ENCODE measurements at places on chromosomes 2 and 18.

- DNase-seq = no peak
Observed at GRCh38 chr2:157845081-157845480, 31.0 kb downstream of the ACVR1 start.

GRCh38 chr2:42223067-42223854 lies 54.1 kb downstream of the EML4 start:
- no peak for DNase-seq

DNA sequence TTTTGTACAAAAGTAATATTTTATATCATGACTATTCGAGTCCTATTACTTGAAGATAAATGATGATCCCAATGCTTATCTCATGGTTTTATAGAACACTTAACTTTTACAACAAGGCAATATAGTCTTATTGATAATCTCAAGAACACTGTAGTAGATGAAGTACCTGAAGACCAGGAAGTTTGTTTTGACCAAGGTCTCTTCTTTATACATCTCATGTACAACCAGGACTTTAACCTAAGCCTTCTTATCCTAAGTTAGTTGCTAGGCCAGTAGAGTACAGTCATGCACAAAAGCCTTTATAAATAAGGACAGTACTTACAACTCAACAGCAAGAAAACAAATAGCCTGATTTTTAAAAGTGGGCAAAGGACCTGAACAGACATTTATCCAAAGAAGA lies 147.7 kb upstream of the NOSTRIN start:
- DNase-seq = no peak

- no peak for DNase-seq
Observed at GRCh38 chr2:16036951-16037350, 96.6 kb downstream of the MYCN start.

DNA sequence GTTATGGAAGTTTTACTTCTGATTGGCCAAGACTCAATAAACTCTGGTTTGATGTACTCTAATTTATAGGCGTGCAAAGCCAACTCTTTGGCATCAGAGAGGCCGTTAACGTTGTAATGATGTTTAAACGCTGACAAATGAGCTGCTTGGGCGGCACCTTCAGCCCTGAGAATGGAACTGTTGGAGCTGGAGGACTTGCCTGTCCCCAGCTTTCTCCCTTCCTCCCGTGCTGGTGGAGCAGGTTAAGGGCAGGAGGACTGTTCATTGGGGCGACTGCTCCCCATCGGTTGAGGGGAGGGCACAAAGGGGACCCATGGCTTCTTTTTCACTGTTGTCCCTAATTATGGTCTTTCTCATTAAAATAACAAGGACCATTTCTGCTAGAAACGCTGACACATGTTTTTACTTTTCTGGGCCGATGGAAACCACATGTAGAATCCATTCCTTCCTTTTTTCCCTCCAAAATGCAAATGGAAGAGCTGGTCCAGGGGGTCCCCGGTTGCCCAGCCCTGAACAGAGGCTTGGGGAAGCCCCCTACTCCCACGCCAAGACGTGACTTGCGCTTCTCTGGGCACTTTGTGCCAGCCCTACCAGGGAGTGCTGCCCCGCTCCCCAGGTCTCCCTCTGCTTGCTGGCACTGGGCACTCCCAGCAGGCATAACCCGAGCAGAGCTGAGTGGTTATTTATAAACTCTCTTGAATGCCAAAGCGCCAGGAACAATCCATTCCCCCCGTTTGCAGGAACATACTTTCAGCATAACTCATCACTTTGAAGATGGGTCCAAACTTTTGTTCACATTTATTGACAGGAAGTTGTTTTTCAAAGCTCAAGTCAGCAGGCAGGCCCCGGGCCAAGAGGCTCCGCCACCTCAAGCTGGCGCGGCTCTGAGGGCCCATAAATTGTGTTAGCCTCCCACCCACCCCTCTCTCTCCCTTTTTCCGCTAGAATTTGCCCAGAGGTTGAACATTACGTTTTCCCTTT lies 170.1 kb downstream of the ASB1 start:
- DNase-seq = no peak

- peak; percentile 52 for DNase-seq
Observed at GRCh38 chr2:238784671-238785527, 63.0 kb upstream of the TWIST2 start.

GRCh38 chr18:13500869-13501542 lies 225.4 kb downstream of the FAM210A start:
- no peak for DNase-seq

GRCh38 chr18:70371908-70372307 lies 83.1 kb downstream of the SOCS6 start:
- DNase-seq = no peak

- no peak for DNase-seq
Observed at GRCh38 chr2:132929786-132930185, 259.8 kb upstream of the LYPD1 start.

DNA sequence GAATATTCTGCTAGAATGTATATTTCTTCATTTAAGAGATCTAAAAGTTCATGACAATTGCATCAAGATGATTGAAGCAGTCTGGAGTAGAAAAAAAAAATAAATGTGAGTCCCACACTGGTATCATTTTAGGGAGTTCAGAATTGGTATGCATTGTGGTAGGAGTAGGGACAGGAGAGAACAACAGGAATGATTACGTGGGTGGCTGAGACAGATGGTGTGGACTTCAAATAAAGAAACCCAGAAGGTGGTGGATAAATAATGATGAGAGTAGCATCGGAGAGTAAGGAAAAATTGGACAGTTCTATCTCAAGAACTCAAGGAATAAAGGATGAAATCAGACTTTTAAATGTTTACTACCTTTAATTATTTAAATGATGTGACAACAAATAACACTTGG lies 289.6 kb downstream of the GALNT13 start:
- no peak for DNase-seq

- DNase-seq = no peak
Observed at GRCh38 chr2:181949047-181949446, 36.6 kb upstream of the PPP1R1C start.

GRCh38 chr18:58865033-58865590 lies 435 bp downstream of the ZNF532 start:
- no peak for DNase-seq

DNA sequence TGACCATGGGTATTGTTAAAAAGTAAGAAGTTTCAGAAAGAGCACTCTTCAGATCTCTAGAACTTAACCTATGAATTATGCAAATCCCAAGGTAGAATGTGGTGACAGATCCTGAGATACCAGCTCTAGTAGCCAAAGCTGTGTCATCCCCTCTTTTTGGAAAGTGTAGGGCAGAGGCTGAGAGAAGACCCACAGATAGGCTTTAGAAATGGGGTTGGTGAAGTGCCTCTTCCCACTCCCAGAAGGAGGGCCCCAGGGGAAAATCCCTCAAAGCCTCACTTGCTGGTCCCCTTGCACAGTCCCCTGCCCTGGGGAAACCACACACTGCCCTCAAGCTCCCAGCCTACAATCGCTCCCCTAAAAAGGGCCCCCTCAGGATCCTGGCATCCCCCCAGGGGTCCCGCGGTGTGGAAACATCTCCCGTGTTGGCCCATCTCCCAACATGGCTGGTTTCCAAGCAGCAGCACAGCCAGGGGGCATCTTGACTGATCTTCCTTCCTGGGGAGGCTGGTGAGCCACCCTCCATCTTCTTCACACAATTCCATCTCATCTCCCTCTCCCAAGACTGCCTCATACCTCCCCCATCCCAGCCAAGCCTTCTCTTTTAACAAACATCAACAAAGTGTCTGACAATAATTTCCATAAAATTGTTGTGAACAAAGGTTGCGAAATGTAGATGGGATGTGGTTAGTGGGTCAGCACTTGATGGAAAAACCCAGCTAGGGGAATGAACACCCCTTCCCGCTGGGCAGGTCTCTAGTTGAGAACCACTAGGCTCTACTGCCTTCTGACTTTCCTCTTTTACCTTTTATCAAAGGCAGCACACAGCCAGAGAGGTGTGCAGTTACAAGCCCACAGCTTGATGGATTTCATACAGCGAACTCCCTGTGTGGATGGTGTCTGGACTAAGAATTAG lies 25.1 kb downstream of the MAL start:
- no peak for DNase-seq

DNA sequence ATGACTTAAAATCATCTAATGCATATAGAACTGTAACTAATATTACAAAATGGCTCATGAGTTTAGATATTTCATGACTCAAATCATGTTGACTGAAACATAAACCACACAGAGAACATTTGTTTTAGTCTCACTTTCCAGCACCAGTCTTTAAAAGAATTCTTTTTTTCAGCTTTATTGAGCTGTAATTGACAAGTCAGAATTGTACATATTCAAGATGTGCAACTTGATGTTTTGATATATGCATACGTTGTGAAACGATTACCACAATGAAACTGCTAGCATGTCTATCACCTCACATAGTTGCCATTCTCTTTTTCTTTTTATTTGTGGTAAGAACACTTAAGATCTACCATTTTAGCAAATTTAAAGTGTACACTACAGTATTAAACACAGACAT lies 25.0 kb upstream of the TMEM178A start:
- no peak for DNase-seq

- peak; percentile 89 for DNase-seq
Observed at GRCh38 chr2:219298759-219299371, 10.3 kb downstream of the PTPRN start.

- DNase-seq = no peak
Observed at GRCh38 chr2:231129216-231129615, 4.4 kb upstream of the HTR2B start.

DNA sequence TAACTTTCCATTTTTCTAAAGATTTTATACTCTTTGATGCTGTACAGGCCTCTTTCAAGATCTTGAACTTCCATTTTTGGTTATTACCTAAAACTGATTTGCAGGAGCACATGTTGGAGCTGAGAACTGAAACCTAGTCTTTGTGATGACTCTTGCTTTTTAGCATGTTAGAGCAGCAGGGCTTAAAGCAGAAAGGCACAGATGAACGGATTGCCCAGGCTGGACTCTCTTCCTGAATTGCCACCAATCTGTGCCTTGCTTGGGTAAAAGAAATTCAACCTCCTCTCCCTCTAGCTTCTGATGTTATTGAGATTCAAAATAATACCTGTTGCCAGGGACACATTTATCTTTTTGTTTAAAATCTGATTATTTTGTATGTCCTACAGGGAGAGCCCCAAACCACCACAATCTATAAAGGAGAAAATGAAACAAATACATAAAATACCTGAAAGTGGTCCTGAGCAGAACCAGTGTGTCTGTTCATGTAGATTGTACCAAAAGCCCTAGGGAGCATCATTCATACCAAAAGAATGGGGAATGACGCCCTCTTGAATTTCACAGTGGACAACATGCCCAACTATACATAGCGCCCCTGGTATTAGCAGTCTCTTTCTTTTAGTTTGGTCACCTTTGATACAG lies 277.0 kb upstream of the MAP2 start:
- DNase-seq = no peak

DNA sequence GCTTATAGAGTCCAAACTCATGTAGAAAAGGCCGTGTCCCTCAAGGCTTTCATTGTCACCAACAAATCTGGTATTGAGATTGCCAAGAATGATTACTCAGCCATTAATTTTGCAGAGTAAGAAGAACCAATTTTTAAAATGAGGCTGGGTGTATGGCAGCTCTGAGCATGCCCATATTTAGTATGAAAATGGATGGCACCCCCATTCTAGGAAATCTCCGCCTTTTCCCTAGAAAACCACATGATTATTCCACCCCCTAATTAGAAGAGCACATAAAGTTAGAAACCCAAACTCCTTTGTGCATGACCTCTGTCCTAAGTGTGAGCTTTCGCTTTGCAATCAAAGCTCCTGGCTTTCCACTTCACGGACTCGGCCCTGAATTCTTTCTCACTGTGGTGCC lies 14.1 kb upstream of the TXNL4A start:
- no peak for DNase-seq

DNA sequence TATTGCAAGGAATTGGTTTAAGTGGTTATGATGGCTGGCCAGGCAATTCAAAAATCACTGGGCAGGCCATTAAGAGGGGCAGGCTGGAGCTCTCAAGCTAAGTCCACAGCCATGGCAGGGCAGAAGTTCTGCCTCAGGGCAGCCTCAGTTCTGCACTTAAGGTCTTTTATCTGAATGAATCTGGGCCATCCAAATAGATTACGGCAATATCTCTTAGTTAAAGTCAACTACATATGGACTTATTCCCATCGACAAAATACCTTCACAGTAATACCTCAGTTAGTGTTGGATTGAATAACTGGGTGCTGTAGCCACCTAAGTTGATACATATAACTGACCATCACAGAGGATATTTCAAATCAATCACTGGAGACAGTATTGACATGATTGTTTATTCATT lies 904.8 kb downstream of the MBD2 start:
- no peak for DNase-seq

DNA sequence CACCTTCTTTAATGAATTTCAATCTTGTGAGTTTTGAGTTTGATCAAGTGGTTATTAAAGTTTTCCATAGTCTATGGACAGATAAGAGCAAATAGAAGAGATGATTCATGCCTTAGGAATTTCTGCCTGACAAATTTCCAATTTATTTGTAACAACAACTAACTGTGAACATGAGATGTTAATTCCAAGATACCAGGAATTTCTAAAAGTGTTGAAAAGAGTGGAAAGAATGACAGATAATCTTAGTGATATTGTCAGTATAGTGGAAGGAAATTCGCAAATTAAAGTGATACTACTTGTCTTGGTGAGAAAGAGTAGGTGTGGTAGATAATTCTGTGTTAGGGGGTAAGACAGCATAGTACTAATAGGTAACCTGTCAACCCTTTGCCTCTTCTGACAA lies 82.4 kb downstream of the AGPS start:
- no peak for DNase-seq

DNA sequence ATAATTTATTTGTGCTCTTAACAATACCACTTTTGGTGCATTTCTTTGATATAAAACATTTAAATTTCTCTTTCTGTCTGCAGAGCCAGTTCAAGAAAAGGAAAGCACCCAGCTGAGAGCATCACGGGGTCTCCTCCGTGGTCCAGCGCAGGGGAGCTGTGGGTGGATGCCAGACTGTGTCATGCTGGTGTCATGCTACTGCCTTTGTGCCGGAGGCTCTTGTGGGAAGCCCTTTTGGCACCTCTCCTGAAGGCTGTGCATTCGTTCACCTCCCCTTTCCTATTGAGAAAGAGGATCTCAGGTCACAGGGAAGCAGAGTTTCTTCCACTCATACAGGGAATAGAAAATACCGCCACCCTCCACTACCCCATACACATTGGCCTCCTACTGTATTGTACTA lies 450.4 kb downstream of the GALR1 start:
- DNase-seq = no peak

- DNase-seq = peak; percentile 59
Observed at GRCh38 chr2:30252723-30253701, 21.7 kb downstream of the LBH start.

- no peak for DNase-seq
Observed at GRCh38 chr2:239601201-239601851, 200.5 kb upstream of the HDAC4 start.
